A172 (cell line): ENCODE measurements at places on chromosomes 5 and 9. TPM values are rescaled to one million over a fixed set of nuclear protein-coding genes. Genes with fewer than 3 reads are reported as not detected.
A peak's percentile ranks its signal among the peaks of the same experiment; 100 is the strongest.

Gene PCDHAC1
- total RNA-seq: 0.52 and 0.96 TPM in 2 replicates

Gene COL23A1
- not detected in 2 replicates for total RNA-seq

Gene SARDH
- 30.5 and 31.0 TPM in 2 replicates for total RNA-seq

Gene NME5
- total RNA-seq: 1.8 and 2.6 TPM in 2 replicates

Gene GRK6
- total RNA-seq: 59.3 and 67.6 TPM in 2 replicates

Gene YTHDC2
- 14.8 and 18.0 TPM in 2 replicates for total RNA-seq

Gene SPAG8
- 0.21 and 0.29 TPM in 2 replicates for total RNA-seq

- DNase-seq: peak; percentile 22
Measured at GRCh38 chr5:93611976-93612854, 29.2 kb downstream of the NR2F1 start.

DNA sequence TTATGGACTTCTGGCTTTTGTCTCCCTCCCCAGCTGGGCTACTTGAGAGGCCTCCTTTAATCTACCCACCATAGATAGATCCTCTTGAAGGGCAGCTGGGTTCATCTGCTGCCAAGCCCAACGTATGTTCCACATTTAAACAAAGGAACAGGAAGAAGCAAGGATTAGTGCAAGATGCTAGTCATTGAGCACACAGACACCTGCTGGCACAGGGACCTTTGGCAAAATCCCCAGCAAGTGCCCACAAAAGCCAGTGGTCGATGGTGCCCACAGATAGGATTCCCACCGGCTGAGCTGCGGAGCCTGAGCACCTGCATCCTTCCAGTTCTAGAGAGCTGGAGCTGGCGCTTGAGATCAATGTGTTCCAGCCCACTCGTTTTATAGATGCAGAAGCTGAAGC lies 57.7 kb upstream of the SHB start:
- DNase-seq: peak; percentile 18

GRCh38 chr5:171806976-171807747 lies 21.5 kb downstream of the SMIM23 start:
- DNase-seq: no peak

GRCh38 chr9:2663461-2664173 lies 42.0 kb downstream of the VLDLR start:
- DNase-seq: no peak

- DNase-seq: no peak
Measured at GRCh38 chr9:26773056-26773455, 119.5 kb downstream of the CAAP1 start.

- no peak for DNase-seq
Measured at GRCh38 chr5:68194386-68194785, 21.2 kb upstream of the PIK3R1 start.

DNA sequence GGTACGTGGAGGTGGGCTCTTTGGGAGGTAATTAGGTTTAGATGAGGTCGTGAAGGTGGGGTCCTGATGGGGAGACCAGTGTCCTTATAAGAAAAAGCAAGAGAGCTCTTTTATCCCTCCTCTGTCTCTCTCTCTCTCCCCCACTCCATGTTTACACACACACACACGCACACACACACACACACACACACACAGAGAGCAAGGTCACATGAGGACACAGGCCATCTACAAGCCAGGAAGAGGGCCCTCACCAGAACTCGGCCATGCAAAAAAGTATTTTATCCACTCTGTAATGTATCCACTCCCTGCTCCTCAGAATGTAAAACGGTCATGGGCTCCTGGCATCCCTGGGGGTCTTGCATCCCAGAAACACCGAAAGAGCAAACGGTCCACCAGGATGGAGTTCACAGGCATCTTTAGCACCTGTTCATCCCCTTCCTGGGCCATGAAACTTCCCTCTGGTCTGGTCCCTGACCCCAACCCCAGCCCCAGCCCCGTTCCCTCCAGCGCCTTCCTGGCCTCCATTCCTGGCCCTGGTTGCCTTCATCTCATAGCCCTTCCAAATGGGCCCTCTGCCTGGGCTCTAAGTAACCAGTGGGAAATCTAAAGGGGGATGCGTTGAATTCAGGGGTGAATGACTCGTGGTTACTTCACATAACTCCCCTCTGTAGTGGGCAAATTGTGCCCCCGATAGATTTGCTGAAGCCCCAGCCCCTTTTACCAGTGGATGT lies 88.8 kb downstream of the NSUN2 start:
- DNase-seq: no peak

GRCh38 chr5:65721720-65722574 lies at the start of the genes NLN and SGTB:
Gene NLN (plus strand): TSS chr5:65722205. CDS start chr5:65722374, 169 bp downstream.
Gene SGTB (minus strand): TSS chr5:65722109. CDS start chr5:65720807, 1,302 bp downstream.
- peak; percentile 48 for DNase-seq

GRCh38 chr9:120745278-120745677 lies 31.0 kb upstream of the MEGF9 start:
- no peak for DNase-seq

DNA sequence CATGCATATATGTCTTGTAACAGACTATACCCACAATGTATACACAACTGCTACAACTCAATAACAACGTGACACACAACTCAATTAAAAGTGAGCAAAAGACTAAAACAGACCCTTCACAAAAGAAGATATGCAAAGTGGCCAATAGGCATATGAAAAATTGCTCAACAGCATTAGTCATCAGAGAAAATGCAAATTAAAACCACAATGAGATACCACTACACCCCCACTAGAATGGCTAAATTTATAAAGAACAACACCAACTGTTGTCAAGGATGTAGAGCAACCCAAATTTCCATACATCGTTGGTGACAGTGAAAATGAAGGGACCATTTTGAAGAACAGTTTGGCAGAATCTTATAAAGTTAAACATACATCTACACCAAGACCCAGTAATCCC lies 38.9 kb downstream of the GABRB2 start:
- no peak for DNase-seq

DNA sequence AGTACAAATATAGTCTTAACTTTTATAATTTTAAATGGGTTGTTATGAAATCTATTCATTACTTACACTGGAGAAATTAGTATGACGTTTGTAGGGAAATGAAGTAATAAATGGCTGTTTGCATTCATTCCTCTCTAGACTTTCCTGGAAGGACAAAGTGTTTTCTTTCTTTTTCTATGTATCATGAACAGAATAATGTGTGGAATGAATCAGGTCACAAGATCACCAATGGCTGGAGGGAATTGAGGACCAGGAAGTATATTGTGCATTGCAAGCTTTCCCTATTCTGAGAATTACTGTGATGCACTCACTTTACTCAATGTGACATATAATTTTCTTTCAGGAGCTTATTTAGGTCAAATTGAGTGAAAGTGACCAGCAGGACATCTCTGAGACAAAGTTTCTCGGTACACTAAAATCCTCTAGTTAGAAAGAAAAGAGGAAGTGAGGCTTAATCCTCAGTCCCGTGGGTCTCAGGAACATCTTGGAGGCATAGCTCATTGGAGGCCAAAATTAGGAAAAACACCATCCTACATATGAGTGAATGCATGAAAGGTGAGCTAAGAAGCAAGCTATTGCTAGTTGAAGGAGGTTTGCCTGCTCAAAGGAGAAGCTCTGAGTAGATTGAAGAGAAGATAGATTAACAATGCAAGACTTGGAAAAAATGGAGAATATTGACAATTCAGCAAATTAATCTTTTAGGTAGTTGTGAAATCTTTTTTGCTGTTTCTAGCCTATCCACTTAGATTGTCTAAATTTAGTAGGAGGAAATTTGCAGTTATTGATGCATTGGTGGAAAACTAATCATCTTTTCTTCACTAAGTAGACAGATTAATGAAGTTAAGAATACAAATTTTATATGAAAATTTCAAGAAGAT lies 28.0 kb downstream of the ERAP2 start:
- DNase-seq: no peak

DNA sequence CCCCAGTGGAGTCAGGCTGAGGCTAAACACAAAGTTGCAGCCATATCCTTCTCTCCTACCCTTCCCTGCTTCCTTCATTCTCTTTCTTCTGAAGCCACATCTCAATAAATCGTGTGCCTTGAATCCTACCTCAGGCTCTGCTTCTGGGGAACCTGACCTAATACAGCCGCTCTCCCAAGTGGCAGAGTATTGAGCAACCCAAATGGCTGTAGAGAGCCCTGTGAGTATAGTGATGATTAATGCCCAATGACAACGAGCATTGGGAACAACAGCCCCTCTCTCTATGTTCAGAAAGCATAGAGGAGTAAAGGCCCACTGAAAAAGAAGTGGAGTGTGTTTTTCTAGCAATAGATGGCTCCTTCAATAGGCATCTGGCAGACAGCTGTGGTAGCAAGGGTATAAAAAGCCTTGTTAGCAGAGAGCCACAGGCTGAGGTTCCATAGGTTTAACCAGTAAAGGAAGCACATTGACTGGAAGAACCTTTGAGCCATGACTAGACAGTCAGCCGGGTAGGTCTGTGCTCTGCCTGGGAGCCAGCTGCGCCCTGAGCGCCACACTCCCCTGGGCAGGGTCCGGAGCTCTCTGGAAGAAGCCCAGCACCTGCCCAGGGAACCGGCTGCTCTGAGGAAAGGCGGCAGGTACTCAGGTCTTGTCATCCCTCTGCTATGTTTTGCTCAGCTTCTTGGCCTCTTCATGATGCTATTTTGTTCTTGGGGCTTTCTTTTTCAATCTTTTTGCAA lies 22.6 kb upstream of the HSPA9 start:
- DNase-seq: no peak

DNA sequence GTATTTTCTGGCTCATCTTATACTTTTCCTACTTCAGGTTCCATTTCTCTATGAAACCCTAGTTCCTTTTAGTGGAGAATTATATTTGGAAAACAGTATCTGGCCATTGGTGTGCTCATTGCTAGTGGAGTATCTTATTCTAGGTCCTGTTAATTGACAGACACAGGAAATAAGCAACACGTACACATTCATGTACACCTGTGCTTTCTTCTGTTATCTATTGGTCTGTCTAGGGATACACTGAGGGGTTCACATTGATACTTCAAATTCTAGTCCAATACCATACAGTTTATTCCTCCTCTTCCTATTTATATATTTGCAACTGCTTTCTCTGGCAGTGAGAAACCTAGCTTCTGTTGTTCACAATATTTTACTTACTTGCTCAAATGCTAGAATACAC lies 110.2 kb downstream of the FER start:
- DNase-seq: no peak

- DNase-seq: no peak
Measured at GRCh38 chr5:95005811-95006210, 279.1 kb downstream of the MCTP1 start.

DNA sequence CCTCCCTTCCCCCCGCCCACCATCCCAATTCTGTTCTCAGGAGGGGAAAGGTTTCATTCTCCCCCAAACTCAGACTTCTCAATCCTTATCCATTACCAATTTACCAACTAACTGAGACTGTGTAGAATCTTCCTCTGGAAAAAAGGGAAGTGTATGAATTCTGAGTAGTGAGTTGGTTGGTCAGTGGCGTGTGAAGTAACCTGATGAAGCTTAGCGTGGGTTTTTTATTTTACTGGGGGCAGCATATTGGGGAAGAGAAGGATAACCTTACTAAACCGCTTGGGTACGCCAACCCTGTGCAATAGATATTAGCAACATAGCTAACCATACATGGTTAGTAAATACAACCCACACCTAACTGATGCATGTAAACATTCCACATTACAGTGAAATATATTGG lies 1.1 kb upstream of the DNAJC21 start:
- DNase-seq: no peak

DNA sequence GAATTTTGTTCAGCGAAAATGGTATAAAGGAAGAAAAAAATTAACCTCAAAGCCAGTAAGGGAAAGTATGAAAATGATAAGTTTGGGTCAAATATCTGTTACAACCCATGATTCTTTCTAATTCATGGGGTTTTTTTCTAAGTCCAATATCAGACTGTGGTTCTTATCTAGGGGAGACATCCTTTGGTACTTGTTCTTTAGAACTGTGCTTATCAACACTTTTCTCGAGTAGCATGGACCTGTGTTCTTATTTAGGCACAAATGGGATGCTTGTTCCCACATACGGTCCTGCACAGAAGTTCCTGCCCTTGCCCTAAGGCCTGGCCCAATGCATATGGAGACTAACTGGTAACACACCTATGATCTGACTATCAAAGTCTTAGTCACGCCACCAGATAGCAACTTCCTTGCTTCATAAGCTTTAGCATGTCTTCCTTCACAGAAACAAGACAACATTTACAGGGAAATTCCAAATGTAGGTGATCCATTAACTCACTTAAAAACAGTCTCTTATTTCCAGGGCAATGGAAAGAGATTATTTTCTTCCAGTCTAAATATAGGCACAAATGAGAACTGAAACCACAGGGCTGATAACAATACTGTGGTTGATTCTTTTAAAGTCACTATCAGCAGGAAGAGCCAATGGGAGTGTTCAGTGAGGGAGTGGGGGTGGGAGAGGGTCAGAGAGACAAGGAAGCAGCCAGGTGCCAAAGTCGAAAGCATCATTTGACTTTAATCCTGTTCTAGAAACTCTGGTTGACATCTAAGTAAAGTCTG lies 268.8 kb upstream of the ANKRD55 start:
- DNase-seq: peak; percentile 53

DNA sequence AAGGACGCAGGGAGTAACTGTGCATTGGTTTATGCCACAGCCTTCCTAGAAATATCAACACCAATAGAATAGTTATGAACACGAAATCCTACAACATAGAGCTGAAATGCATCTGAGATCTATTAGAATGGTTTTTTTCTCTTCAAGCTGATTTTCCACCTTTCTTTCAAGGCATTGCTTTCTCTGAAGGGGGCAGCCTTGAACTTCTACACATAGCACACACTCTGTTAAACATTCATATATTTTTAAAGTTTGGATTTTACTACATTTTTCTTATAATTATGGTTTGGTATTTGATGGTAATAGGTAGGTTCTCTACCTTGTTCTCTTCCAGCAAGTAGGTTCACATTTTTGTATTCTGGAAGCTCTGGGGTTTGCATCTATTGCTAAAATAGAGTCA lies 661.8 kb downstream of the SEMA5A start:
- DNase-seq: no peak

GRCh38 chr9:96585426-96585825 lies 34.2 kb downstream of the CDC14B start:
- DNase-seq: no peak

GRCh38 chr5:141508440-141508797 lies 19.5 kb downstream of the PCDHGC5 start:
- no peak for DNase-seq
